ENCODE measurements at places on chromosomes 1 and 21.
A peak's percentile ranks its signal among the peaks of the same experiment; 100 is the strongest.

DNA sequence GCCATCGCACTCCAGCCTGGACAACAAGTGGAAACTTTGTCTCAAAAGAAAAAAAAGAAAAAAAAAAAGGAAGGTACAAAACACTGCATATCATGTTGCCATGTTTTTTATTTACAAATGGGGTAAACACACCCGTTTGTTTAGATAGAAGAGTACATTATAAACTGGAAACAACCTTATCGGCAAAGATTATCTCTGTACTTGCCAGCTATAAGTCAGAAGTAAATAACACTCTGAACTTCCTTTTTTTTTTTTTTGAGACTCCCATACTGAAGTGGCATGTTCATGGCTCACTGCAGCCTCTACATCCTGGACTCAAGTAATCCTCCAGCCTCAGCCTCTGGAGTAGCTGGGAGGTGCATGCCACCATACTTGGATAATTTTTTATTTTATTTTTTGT, 21.9 kb downstream of the USP48 start:
- DNase-seq = no peak

GRCh38 chr1:7299329-7299799, 471.7 kb upstream of the VAMP3 start:
- DNase-seq = peak; percentile 33

GRCh38 chr1:224534731-224535130, 81.4 kb upstream of the CNIH3 start:
- no peak for DNase-seq

- no peak for DNase-seq
Observed at GRCh38 chr21:10272216-10272615, 249.2 kb upstream of the TPTE start.

DNA sequence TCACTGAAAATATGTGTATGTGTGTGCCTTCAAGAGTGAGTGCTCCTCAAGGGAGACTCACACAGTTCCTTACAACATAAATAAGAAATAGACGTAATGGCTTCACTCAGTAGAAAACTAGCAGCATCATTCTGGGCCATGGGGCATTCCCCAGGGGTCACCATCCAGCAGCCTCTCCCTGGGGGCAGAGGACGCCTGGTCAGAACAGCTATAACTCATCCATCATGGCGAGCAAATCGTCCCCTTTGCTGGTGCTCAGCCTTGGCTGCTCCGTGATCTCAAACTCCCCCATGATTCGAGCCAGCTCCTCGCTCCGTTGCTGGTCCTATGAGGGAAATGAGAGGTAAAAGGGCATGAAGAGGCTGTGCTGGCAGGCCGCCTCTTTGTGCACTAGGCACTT, 20.2 kb upstream of the LSM10 start:
- DNase-seq = no peak

DNA sequence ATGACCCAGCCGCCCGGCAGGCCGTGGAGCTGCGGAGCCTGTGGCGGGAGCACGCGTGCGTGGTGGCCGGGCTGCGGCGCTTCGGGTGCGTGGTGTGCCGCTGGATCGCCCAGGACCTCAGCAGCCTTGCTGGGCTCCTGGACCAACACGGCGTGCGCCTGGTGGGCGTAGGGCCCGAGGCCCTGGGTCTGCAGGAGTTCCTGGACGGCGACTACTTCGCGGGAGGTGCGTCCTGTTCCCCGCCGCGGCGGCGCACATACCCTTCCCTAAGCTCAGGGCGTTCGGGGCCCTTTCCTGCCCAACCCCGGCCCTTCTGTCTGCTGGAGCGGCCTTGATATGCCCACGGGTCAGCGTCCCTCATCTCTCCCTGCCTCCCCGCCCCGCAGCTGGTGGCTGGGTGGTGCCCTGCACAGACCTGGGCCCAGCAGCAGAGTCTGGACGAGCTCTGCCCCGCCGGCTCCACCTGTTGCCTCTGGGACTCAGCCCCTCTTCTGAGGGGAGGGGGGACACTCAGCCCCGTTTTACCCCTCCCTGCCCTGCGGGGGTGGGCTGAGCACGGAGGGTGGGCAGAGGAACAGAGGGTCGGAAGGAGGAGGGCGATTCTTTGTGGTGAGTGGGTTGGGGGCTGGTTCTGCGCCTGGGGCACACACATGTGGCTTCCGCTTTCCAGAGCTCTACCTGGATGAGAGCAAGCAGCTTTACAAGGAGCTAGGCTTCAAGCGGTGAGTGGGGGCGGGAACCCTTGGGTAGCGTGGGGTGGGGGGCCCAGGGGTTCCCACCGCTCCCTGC, 688 bp downstream of the PRXL2B start:
- peak; percentile 29 for DNase-seq

- no peak for DNase-seq
Observed at GRCh38 chr1:43531906-43532584, 1.4 kb downstream of the PTPRF start.

DNA sequence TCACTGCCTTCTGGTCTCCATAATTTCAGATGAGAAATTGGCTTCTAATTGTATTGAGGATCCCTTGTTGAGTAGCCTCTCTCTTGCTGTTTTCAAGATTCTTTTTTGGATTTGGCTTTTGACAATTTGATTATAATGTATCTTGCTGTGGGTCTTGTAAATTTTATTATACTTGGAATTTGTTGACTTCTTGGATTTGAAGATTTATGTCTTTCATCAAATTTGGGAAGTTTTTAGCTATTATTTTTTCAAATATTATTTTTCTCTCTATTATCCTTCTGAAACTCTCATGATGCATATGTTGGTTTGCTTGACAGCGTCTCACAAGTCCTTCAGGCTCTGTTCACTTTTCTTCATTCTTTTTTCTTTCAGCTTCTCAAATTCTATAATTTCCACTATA, 126.1 kb downstream of the C1orf94 start:
- DNase-seq = no peak

DNA sequence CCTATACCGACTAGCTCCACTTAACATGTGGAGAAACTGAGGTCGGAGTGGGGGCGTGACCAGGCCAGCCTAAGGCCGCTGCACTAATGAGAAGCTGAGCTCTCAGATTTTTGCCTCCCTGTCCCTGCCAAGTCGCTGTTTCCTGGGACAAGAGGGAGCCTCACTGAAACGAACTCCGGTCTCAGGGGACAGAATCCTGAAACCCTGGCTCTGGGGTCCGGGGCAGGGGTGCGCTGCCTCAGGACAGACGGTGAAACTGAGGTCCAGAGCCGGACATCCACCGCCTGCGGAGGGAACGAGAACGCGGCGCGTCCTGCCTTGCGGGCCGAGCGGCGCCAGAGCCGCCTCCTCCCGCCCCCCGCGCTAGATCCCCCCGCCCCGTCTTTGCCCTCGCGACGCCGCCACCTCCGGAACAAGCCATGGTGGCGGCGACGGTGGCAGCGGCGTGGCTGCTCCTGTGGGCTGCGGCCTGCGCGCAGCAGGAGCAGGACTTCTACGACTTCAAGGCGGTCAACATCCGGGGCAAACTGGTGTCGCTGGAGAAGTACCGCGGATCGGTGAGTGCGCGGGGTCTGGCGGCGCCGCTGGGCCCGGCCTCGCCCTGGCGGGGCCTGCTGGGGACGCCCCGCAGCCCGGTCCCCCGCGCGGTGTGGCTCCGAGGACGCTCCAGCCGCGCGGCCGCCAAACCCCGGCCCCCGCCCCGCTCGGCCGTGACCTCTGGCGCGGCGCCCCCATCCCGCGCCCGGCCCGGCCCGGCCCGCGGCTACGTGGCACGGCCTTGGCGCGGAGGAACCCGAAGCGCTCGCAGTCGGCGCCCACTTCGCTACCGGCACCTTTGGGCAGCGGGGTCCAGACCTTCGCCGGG, at the start of gene GPX7:
GPX7 (plus strand) TSS at position 381 of the 865 bp plus-strand sequence; CDS start at position 420, 39 bp downstream.
- DNase-seq = peak; percentile 8

DNA sequence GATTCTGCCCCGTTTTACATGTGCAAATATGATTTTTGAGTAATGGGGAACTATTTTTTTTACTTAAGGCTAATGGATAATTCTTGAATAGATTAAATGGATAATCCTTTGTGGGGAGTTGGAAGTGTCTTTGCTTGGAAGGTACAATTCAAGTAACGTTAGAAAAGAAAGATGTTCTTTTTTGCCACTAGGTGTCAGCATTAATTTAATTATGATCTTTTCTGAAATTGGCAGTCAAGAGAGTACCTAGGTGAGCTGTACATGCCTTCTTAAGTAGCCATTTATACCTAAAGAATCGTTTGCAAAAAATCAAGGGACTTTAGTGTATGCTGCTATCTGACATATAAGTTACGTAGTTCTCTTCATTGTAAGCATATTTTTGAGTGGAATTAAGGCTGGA, 2.2 kb downstream of the FBXO28 start:
- DNase-seq = peak; percentile 90

DNA sequence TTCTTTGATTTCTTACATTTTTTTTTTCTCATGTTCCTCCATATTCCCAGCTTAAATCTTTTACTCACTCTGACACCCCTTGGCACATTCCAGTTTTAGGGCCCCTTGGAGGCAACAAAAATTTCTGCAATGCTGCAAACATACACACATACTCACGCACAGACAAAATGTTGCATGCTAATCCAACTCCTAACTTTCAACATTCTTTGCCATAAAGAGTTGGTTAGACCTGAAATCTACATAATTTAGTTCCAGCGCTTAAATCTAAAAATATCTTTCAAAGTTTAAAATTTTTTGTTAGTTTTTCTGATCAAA, 103.9 kb downstream of the PTPN14 start:
- no peak for DNase-seq

- DNase-seq = no peak
Observed at GRCh38 chr1:178580096-178580495, 67.2 kb downstream of the TEX35 start.

DNA sequence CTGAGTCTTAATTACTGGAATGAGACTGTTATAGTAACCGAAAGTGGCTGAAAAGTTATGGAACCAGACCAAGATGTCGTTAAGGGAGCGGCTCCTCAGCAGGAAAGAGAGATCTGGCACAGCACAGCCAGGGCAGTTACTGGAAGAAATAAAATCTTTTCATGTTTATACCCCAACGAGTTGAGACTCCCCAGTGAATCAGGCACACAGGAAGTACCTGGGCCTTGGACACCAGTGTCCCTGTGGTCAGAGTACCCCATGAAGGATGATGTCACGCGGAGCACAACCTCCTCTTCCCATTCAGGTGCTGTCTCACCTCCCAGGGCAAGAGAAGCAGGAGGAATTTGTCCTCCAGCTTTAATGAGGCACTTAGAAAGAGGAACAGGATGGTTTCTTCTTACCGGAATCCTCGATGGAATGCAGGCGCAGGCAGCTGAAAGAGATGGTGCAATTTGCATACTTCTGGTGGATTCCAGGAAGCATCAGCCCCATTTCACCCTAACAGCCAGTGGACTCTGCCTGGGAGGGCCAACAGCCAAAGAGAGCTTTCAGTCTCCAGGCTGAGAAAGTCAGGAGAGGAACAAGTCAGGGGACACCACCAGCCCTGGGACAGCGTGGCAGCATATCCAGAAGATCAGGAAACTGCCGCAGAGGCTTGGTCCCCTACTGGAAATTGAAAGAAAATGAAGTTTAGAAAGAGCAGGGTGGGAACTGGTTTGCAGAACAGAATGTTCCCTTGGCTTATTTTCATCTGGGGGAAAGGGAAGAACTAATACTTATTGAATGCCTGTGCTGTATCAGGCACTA, 35.9 kb upstream of the CTTNBP2NL start:
- DNase-seq = no peak

GRCh38 chr1:83845437-83846071, 153.4 kb downstream of the TTLL7 start:
- DNase-seq = no peak

GRCh38 chr1:67158401-67158800, 7.9 kb upstream of the IL23R start:
- DNase-seq = no peak

GRCh38 chr1:173888749-173889148, 20.6 kb downstream of the ZBTB37 start:
- DNase-seq = no peak

DNA sequence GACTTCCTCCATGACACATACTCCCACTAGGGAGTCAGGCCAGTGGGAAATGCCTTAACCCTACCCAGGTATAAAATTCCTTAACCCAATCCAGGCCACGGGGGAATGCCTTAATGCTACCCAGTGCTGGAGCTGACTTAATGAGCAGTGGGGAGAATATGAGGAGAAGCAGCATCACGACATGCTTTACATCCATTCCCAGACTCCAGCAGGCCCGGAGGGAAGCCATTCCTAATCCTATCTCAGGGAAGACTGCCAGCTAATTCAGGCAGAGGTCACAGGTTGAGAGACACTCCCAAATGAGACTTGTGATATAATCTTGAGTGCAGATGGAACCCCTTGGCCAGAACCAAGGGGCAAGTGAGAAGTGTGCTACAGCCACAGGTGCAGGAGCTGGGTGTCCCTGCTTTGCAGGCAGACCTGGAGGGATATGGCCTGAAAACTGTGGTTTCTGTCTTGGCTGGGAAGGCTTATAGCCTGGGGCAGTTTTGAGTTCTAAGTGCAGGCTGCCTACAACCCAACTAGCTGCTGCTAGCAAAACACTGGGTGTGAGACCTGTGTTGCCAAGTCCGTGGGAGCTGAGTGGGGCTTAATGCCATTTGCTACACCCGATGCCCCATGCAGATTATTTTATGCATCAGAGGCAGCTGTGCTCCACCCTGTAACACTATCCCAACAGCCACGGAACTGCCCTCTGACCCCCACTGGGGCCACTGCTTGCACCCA, 45.1 kb upstream of the GUCA2A start:
- DNase-seq = no peak
